Kasumi-1 (cell line): ENCODE measurements at places on chromosomes 11 and 22.

GRCh38 chr22:19260194-19260593, 31.3 kb downstream of the CLTCL1 start:
- DNase-seq, result no peak

- DNase-seq, result no peak
Observed at GRCh38 chr22:42685941-42686653, 34.6 kb downstream of the A4GALT start.

GRCh38 chr22:20981787-20982562, at the start of gene LZTR1:
LZTR1 (plus strand) TSS chr22:20982297; CDS start chr22:20982372, 75 bp downstream.
- peak; percentile 82 for DNase-seq

DNA sequence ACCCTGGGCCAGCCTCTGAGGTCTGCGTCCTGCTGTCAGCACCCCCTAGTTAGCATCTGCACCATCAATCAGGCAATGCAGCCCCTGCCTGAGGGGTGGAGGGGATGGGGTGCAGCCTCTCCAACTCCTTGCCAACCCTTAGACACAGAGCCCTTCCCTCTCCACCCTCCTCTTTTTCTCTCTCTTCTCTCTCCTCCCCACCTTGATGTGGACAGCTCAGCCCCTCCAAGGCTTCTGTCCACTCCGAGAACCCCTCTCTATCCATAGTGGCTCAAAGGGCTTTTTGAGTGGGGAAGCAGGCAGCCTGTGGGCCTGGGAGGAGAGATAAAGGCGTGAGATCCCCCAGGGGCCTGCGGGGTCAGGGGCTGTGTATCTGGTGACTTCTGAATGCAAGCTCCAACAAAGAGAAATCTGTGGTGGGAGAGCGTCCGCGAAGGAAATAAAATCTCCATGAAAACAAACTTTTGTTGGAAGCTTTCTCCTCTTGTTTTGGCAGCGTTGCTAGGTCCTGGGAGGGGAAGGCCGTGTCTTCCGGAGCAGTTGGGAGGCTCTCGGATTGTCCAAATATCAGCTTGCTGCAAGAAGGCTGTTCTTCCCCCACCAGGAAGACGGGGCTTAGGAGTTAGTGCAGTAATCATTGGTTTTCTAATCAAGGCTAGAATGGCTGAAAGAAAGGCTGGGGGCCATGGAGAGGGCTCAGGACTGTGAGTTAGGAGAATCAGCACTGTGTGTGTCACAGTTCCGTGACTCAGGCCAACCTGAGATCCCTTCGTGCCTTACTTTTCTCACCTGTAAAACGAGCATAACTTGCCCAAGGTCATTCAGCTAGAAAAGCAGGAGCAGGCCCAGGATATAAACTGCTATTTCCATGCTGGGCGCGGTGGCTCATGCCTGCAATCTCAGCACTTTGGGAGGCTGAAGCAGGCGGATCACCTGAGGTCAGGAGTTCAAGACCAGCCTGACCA, 50.3 kb downstream of the PKNOX2 start:
- DNase-seq, result no peak

GRCh38 chr22:38435010-38435409, 20.0 kb downstream of the KCNJ4 start:
- DNase-seq, result no peak

DNA sequence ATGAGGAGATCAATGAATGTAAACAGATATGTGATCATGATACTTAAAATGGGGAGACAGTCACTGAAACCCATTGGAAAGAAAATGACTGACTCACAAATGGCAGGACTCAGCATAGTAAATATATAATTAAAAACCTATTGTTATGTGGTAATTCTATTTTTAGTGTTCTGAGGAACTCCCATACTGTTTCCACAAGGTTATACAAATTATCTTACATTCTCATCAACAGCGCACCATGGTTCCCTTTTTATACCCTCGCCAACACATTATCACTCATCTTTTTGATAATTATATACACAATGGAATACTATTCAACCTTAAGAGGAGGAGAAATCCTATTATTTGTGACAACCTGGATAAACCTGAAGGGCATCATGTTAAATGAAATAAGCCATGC, 17.1 kb downstream of the OR5B21 start:
- no peak for DNase-seq

- DNase-seq, result no peak
Observed at GRCh38 chr11:113160808-113161124, 153.6 kb upstream of the TTC12 start.

DNA sequence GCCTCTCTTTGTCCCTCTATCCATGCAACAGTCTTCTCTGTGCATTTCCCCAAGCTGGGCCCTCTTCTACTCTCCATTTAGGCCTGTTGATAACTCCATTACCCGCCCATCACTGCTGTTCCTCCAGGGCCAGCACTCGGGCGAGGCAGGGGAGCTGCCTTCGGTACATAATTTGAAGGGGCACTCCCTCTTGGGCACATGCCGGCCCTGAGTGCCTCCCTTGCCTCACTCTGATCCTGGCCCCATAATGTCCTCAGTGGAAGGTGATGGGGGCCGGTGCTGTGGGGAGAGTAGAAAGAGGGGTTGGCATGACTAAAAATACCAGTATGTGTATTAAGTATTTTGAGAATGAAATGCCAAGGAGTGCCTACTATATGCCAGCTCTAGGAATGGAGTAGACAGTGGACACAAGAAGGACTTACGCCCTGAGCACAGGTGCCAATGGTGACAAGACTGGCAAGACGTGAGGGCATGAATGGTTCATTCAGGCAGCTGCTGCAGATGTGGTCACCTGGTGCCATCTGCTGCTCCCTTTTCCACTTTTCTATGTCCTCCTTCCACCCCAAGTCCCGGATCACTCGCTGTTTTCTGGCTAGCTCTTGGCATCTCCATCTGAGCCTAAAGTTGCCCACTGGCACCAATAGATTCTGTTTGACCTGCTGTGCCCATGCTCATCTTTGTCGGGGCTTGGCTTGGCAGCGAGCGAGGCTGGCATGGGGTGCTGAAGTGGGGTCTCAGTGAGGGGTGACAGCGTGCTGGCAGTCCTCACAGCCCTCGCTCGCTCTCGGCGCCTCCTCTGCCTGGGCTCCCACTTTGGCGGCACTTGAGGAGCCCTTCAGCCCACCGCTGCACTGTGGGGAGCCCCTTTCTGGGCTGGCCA, 22.6 kb downstream of the TMEM218 start:
- no peak for DNase-seq

DNA sequence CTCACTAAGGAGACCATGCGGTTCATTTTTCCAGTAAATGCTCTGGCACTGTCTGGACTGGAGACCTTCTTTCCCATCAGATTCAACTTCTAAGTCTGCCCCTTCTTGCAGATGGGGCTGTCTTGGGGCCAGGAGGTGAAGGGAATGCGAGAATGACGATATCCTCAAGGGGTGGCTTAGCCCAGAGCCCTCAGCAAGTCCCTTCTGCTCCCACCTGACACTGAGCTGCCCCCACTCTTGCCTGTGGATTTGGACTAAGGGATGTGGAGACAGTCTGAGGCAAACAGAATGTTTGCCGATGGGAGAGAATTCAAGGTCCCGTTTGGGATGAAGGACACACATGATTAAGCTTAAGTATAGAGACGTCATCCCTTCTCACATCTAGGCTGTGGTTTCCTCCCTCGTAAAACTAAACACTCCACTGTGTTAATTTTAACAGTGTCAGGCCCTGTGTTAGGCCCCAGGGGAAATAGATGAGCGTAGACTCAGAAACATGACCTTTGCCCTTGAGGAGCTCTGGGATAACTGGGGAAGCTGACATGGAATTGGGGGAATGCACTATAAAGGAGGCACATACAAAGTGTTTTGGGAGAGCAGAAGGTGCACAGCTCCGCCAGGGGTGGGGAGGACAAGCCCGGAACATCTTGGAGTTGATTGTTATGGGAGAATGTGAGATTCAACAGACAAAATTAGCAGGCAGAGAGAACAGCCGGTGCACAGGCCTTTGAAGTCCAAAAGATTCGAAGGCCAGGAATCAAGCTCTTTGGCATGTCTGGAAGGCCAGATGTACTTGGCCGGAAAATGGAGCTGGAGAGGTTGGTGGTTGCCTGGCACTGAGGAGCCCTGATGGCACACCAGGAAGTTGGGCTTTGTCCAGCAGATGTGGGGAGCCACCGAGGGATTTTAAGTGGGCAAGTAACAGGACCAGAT, 71.6 kb downstream of the ST3GAL4 start:
- DNase-seq, result peak; percentile 15

- no peak for DNase-seq
Observed at GRCh38 chr11:83711106-83711527, 424.9 kb upstream of the CCDC90B start.

DNA sequence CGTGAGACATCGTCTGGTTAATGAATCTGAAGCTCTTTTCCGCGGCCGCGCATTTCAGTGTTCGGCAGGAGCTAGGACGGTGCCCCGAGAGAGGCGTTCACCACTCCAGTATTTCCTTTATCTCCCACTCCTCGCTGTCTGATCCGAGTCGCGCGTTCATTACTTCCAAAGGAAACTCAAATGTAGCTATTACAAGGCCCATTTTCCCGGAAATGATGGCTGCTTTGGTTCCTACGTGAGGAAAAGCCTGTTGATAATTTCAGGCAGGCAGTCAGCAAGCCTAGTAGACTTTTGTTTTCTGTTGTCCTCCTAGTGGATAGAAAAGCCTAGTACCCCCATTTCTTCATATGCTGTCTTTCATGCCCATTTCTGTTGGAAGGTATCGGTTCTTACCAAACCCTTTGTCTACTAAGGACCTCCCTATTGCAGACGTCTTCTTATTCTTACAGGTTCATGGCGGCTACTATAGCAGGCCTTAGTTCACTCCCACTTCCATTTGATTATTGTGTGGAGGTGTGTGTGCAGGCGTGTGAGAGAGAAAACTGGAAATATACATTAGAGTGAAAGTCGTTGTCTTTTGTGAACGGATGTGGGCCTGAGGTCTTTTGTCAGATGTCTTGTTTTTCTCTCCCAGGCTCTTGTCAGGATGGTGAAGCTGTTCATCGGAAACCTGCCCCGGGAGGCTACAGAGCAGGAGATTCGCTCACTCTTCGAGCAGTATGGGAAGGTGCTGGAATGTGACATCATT, 737 bp downstream of the RBM4 start:
- peak; percentile 18 for DNase-seq

GRCh38 chr11:127182586-127183203, 182.1 kb upstream of the KIRREL3 start:
- no peak for DNase-seq

GRCh38 chr11:76677458-76677765, 6.9 kb upstream of the LRRC32 start:
- no peak for DNase-seq

DNA sequence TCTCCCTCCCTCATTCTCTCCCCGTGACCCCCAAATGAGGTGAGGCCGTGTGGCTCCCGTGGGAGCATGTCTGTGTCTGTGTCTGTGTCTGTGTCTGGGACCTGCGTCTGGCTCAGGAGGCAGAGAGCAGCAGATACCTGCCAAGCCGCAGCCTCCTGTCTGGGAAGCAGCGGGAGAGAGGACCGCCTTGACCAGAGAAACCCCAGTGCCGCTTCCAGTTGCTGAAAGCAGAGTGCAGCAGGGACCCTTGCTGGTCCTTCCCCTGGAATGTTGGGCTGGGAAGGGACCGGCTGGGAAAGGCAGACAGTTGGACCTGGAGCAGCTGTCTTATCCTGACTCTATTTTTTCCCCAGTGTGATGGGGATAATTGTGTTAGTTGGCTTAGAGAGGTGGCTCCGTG, 525 bp downstream of the CSDC2 start:
- DNase-seq, result no peak

DNA sequence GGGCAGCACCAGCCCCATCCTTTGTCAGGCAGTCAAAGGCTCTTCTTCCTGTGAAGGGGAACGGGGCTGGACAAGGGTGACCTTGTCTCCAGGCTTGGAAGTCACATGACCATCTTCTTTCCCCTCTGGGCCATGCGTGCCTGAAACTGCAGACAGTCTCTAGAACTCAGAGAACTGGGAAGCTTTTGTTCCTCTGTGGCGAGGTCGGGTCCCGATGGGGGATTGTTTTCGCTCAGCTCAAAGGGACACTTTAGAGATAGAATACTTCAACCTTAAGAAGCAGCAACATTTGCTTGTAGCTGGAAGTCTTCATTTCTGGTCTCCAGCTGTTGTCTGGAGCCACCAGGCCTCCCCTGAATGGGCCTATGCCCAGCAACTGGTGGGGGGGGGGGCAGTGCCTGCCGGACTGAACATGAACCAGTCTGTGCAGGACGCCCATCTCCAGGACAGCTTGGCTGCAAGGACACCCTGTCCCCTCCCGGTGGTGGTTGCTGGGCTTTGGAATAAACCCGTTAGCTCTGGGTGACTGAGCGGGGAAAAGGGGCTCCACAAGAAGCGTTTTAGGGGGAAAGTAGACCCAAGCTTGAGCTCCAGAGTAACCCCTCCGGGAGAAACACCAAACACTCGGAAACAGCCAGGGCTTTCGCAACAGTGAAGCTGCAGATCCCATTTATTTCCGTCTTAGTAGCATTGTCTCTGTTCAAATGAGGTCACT, 55.7 kb upstream of the EMID1 start:
- no peak for DNase-seq
